ENCODE measurements at places on chromosomes 3 and 15.

- DNase-seq, result no peak
These were observed 20.5 kb downstream of the TRH start for GRCh38 chr3:129994883-129995559.

DNA sequence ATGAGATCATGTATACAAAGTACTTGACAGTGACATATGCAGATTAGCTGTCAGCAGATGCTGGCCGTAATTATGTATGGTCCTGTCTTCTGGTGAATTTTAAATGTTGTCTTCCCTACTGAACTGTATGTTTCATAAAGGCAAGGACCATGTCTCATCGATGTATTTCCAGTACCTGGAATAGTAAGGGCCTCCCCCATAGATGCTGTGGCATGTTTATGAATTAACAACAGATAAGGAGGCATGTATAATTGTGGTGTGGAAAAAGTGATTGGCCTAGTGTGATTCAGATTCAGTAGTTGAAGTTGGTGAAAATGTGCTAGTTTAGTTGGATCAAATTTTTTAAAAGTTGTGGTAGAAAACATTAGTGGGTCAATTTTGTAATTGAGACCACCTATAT lies 202.7 kb upstream of the SLC2A2 start:
- no peak for DNase-seq

DNA sequence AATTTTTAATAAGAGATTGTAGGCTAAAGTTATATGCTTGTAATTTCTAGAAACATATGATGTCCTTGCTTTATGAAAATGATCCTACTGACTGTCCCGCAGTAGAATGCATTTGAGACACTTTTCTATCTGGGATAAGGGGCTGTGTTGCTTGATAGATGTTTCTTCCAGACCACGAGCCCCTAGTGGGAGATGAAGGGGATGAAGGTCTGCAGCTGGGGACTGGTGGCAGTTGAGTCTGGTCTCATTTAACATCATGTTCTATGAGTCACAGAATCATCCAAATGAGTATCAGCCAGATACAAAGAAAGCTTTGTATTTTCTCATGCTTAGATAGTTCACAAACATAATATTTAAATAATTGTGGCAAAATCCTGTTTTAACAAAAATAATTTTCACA lies 84.3 kb upstream of the PRTG start:
- no peak for DNase-seq

GRCh38 chr3:2198776-2199279 lies 100.2 kb downstream of the CNTN4 start:
- no peak for DNase-seq

GRCh38 chr3:16060358-16060852 lies 114.1 kb upstream of the GALNT15 start:
- DNase-seq, result no peak

DNA sequence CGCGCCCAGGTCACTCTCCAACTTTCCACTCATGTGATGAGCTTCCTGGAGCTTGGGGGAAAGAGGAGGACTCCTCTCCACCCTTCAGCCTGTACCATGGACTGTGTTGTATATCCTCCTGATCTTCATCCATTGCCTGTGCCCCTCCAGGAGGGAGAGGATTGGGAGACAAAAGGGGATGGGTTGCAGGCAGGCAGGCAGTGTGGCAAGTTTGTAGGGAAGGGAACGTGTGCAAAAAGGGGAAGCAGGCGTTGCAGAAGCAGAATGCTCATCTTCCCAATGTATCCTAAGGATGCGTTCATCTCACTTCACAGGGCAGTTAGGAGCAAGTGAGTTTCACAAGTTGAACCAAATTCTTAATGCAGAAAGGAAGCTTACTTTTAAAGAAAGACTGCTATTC lies 28.1 kb upstream of the GHSR start:
- no peak for DNase-seq

GRCh38 chr3:125462722-125463299 lies 57.2 kb downstream of the SNX4 start:
- DNase-seq, result no peak

DNA sequence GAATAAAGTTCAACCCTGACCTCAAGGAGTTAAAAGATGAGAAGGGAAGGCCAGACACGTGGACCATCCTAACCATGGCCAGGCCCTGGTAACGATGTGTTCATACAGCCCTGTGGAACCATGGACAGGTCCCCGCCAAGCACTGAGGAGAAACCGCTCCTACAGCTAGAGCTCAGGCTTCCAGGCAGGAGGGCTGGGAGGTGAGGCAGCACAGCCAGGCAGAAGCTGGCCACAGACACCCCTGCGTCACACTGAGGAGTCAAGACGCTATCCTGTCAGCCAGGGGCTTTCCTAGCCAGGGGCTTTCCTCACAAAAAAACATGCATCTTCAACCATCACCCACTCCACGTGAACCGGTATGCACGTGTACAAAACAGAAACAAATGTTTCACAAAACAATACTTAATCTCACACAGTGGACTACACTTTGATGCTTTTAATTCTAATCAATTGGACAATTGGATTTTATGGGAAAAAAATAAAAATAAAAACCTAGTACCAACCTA lies 73.2 kb downstream of the TBC1D2B start:
- no peak for DNase-seq

- no peak for DNase-seq
These were observed 397.6 kb downstream of the GBE1 start for GRCh38 chr3:81363816-81364215.

DNA sequence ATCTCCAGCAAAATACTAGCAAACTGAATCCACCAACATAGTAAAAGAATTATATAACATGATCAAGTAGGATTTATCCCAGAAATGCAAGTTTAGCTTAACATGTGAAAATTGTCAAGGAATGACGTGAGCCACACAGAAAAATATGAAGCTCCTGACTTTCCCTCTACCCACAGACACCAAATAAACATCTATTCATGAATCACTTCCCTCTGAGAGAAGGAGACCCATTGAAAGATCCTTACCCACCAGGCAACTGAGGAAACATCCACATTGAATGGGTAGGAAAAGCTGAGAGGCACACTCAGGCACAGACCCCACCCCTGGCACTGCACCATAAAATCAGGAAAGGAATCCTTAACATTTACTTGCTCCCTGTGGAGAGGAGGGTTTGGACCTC lies 102.2 kb upstream of the MANF start:
- DNase-seq, result no peak

- no peak for DNase-seq
These were observed 21.8 kb upstream of the POU1F1 start for GRCh38 chr3:87298111-87298718.

- no peak for DNase-seq
These were observed 21.9 kb downstream of the MAPKBP1 start for GRCh38 chr15:41795996-41796856.

- DNase-seq, result no peak
These were observed 13.8 kb downstream of the BDH1 start for GRCh38 chr3:197541756-197542539.

GRCh38 chr15:66631616-66632263 lies 65.9 kb upstream of the LCTL start:
- no peak for DNase-seq

GRCh38 chr15:76286271-76286879 lies 24.9 kb downstream of the ETFA start:
- DNase-seq, result no peak

DNA sequence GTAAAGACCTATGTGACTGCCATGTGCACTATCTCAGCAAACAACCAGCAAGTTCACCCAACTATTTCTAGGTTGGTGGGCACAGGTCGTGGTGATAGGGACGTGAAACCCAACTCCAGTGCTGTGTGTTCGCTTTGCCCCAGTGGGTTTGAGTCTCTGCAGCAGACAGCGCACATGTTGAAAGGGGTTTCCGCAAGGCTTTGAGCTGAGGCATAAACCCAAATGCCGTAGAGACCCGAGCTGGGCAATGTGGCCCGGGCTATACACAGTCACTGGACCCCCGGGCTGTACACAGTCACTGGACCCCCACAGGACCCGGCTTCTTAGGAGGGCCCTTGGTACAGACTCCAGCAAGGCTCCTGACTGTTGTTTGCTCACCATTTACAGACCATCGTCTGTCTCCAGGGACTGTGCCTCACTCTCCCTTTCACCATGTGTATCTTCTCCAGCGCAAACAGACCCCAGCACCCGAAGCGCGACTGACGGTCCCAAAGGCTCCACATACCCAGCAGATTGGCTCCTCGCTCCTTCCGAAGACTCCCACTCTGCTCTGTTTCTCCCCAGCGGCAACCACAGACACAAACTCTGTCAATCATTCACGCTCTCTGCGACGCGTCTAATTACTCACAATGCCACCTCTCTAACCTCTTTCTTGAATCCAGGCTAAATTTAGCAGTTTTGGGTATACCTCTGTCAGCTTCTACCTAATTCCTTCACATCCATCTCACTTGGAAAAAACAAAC lies 31.2 kb downstream of the PCSK6 start:
- no peak for DNase-seq

DNA sequence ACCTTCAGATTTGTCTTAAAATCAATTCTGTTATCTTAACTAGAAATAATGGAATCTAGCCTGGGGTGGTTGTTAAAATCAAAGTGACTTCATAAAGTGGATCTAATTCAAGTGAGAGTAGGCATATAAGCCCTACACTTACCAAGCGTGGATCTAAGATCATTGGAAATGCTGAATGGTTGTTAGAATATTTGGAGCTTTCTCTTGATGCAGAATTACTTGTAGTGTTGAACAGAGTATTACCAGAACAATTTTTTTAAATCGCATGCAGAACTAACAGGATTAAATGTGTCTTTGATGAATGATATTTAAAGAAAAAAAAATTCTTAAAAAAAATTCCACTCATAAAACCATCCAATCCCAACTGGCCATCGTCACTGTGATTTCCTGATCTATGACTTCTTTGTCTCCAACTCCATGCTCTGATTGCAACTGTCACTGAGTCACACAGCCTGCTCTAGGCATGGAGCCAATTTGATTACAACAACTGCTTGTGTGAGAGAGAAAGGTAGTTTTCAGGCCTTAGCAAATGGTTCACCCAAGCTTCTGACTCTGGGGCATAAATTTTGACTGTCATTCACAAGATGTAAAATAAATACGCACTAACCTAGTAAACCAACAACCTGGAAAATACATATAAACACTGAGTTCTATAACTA lies 25.9 kb upstream of the SPRED1 start:
- DNase-seq, result no peak

DNA sequence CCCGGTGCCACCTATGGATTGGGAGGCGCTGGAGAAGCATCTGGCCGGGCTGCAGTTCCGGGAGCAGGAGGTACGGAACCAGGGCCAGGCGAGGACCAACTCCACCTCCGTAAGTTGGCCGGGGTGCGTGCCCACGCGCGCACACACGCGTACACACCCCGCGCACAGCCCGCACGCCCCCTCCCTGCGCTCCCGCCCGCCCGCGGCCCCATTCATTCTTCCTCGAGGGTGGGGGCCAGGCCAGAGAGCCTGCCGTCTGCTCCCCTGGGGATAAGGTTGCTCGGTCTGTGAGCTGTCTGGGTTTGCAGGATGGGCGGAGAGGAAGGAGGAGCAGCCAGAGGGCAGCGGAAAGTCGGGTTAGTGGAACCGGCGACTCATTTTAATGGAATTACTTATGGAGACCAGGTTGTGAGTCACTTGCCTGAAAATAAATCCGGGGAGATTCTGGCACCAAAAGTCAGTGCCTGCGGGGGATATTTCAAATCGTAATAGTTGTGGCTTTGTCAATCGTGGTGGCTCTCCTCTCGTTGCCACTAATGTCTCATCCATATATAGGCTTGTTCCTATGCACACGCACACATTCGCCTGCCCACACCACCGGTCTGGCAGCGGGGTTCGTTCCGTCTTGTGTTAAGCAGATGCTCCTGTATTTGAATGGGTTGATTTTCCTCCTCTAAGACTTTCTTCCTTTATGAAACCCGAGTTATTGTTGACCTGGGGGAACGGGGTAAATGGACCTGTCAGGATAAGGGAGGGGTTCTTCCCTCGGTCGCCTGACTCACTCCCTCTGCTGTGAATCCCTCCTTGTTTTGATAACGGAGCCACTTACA lies 223.4 kb upstream of the IL12A start:
- DNase-seq, result no peak

- no peak for DNase-seq
These were observed 55.2 kb downstream of the RPL39L start for GRCh38 chr3:187084126-187084525.

DNA sequence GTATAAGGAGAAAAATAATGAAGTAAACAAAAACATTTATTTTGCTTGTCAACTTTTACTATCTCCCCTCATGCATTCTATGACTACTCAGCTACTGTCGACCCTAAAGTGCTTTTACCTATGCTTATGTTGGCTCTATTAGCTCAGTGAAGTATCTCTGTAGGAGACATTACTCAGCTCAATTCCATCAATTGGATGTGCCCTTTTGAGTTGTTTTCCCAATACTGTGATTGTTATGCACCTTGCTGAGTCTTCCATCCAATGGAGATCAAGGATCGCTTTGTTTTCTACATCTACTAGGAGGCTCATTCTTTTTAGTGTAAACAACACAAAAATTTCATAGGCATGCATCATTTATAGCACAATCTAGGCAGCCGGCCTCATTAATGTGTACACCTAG lies 403.8 kb upstream of the ARL6 start:
- DNase-seq, result no peak

DNA sequence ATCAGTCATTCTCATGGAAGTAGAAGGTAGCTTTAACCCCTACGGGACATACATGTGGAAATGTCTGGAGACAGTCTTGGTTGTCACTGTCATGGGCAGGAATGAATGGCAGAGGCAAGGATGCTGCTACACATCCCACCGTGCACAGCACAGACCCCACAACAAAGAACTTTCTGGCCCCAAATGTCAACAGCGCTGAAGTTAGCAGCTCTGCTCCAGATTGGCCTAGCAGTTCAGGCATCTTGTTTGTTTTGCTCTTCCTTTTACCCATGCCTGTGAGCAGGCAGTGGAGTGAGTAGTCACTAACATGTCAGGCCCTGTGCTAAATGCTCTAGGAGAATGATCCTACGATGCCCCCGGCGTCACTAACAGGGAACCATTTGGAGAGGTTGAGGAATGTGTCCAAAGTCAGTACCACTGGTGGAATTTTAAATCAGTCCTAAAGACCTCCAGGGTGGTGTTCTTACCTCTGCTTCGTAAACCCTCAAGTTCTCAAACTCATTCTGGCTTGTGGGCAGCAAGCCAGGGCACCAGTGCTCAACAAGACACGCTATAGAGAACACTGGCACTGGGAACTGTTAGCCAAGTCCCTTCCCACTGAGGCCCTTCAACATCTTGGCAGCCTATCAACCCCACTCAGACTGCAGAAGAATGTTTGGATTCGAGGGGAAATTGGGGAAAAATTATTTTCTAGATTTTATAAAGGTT lies 142.2 kb downstream of the FOXP1 start:
- DNase-seq, result no peak

All from T-helper 1 cell (primary cell).